ENCODE measurements at places on chromosomes 6 and 20.
A peak's percentile ranks its signal among the peaks of the same experiment; 100 is the strongest.

DNA sequence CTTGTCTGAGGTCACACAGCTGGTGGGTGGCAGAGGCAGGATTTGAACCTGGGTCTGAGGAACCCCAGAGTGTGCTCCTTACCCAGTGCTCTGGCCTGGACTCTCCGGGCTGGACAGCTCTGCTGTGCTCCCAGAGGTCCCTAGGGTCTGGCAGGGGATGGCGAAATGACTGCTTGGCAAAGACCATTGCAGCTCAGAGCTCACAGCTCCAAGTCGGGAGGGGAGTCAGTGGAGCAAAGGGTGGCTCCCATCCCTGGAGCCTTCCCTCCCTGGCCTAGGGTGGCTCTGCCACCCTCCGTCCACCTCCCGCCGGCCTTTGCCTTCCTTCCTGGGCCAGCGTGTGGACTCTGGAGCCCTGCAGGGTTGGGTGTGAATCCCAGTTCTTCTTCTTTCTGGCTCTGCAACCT is 17.5 kb downstream of the CEBPB start:
- DNase-seq: no peak

DNA sequence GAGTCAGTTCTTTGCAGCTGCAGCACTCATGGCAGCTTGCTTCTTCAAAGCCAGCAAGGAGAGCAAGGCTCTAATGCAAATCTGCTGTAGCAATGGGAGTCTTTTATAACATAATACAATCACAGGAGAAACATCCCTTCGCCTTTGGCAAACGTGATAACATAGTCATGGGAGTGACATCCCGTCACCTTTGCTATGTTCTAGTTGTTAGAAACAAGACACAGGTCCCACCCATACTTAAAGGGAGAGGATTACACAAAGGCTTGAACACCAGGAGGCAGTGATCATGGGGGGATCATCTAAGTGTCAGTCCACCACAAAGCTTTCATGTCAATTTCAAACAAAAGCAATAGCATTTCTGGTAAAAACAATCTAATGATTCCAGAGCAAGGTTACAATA is 40.1 kb upstream of the PHACTR2 start:
- no peak for DNase-seq

- DNase-seq: no peak
Measured at GRCh38 chr20:33016581-33017109, 9.1 kb downstream of the BPIFB2 start.

DNA sequence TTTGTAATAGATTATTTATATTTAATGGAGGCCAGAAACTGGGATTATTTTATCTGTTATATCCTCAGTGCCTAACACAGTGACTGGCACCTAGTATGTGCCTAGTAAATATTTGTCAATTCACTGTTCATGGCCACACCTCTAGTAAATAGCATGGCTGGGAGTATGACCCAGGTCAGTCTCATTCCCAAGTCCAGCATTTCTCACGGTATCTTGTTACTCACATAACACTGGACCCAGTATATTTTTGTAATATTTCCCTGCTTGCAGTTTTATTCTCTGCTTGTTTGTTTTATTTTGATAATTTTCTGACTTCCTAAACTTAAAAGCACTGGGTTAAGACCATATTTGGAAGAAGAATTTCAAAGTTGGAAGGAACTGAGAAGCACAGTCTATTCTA is 47.7 kb downstream of the CTNNBL1 start:
- DNase-seq: no peak

- DNase-seq: no peak
Measured at GRCh38 chr6:43768983-43769525, 957 bp upstream of the VEGFA start.

GRCh38 chr6:71496018-71496721 is 207.6 kb downstream of the OGFRL1 start:
- no peak for DNase-seq

DNA sequence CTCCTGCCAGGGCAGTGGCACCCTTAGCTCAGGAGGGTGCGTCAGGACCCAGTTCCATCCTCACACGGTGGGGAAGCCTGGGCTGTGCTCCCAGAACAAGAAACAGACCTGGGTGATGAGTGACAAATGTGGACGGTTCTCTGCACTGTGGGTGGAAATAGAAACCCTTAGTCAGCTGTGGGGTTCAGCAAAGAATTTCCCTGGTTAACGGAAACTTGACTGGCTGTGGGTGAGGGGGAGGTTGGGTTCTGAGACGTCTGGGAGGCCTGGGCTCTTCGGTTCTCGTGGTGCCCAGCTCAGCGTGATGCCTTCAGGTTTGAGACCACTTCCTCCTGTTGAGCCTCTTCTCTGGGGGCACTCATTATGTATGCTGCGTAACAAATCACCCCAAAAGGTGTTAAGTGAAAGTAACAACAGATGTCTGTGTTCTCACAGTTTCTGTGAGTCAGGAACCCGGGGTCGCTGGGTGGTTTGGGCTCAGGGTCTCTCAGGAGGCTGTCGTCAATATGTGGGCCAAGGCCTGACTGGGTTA is 53.1 kb upstream of the FAM83D start:
- peak; percentile 94 for DNase-seq

DNA sequence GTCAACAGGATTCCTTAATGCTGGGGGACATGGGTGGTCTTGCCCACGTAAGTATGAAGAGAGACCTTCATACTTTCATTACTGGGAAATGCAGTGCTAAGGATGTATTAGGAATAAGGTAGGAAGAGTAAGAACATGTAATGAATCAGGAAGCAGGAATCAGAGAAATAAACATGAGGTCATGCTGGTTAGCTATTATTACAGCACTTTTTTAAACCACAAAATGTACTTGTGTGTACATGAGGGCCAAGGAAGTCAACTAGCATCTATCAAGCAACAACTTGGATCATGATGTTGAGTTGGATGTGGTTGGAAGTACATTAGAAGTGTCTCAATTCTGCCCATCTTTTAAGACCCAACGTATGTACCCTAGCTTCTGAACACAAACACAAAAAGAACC is 63.5 kb upstream of the E2F3 start:
- DNase-seq: no peak

DNA sequence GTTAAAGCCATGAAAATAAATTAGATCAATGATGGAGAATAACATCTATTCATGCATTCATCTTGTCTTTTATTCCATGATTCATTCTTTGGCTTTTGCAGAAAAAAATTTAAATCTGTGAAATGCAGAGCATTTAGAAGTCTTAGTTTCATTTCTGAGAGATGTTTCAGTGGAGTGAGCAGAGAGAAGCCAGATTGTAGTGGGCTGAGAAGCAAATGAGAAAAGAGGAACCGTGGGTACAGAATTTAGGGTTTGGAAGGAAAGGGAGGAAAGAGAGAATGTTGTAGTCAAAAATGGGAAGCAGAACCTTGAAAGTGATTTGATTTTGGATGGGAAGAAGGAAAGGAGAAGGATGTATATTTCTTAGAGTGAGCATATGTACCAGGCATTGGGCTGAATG is 260.3 kb upstream of the MAN1A1 start:
- DNase-seq: no peak

DNA sequence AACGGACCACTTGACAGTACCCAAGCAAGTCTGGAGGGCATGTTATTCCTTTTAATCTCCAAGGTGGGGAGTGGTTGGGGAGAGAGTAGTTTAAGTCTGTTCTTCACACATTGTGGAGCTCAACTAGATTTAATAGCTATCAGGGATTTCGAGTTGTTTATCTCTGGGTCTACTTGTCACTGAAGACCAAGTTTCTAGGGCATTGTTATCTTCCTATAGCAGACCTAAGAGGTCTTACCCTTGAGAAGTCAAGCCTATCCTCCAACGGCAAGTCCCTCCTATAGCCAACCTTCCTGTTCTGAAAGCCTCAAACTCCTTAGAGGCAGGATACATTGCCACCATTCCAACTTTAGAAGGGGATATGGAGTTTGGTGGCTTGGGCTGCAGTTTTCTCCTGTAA is 164.5 kb upstream of the MOCS1 start:
- DNase-seq: no peak

DNA sequence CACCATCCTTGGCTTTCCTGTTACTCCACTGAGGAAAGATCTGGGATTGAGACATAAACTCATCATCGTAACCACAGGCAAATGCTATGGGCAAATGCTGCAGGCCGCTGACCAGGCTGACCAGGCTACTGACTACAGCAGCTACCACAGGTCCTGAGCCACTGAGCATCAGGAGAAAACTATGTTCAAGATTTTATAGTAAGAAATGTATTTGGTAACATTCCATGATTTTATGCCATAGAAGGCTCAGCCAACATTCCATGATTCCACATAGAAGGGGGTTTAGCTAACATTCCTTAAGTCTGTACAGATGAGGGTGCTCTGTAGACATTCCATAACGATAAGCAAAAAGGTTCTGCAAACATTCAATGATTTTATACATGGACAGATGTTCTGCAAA is 16.1 kb upstream of the B4GALT5 start:
- no peak for DNase-seq

GRCh38 chr20:24163506-24163905 is 174.9 kb upstream of the GGTLC1 start:
- DNase-seq: no peak

GRCh38 chr6:157860505-157860991 is 37.5 kb downstream of the SNX9 start:
- DNase-seq: no peak

GRCh38 chr20:48769069-48769983 is 58.5 kb downstream of the PREX1 start:
- peak; percentile 76 for DNase-seq

DNA sequence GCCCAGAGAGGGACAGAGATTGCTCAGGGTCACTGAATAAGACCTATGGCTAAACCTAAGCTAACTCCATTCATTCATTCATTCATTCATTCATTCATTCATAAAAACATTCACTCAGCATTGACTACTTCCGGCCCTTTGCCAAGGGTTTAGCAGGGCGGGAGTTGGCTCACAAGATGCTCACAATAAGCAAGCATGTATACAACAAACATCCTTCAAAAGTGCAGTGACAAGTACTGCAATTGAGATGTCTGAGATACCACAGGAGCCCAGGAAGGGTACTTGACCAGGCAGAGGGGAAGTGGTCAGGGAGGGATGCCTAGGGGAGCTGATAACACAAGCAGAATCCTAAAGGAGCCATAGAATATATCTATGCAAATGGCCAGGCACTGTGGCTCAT is 18.2 kb upstream of the KIAA1755 start:
- no peak for DNase-seq

DNA sequence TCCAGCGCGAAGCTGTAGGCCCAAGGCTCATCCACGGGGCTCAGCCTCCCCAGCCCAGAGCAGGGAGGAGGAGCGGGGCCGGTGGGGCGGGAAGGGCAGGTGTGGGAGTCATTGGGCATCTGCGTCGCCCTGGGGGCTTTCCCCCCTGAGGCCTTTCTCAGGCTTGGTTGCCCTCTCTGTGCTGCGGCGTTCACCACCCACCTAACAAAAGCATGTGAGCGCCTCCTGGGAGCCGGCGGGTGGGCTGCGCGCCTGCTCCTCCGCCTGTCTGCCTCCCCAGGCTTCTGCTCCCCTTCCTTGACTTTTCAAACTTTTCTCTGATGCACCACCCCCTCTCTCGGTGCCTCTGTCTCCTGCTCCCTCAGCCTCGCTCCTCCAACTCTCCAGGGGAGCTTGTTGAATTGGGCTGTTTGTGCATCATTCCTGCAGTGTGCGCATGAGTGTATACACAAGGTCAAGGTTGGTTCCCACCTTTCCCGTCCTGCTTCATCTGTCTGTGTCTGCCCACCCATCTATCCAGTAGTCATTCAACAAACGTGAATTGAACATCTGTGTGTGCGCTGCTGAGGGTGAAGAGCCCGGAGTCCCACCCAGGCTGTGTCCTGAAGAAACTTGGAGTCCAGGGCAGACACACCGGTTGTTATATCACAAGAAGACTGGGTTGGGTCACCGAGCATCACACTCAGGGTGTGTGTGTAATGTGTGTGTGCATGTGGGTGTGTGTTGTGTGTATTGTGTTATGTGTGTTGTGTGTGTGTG is 82.4 kb upstream of the NNAT start:
- DNase-seq: no peak

GRCh38 chr6:137601471-137601870 is 107.3 kb upstream of the OLIG3 start:
- DNase-seq: no peak

DNA sequence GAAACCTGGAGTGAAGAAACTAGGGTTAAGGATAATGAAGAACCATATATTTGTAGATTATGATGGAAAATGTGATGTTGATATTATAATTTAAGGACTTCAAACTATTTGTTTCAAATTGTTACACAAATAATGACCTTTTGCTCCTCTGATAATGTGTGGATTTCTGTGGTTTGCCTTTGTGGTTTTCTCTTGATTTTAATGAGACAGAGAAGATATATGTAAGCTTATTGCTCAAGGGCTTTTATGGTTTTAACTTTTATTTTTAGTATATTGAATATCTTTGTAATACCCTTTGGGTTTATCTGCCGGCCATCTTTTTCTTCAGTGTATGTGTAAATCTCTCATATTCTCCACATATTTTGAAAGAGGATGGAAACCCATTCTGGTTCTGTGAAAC is 362.3 kb downstream of the RIMS1 start:
- no peak for DNase-seq

DNA sequence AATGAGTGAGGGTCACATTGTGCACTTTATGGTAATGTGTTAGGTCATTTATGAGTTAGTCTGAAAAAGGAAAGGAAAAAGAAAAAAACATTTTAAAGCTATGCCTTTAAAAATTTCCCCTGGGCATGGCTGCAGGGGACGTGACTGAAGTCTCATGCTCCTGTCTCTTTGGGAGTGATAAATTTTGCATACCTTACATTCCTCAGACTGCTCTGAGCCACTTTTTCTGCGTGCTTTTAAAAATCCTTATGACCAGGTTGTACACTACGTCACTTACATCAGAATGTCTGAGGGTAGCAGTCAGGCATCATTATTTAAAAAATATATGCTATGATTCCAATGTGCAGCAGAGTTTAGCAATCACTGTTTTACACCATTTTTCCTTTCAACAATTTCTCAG is 121.2 kb downstream of the RFPL4B start:
- no peak for DNase-seq

GRCh38 chr20:37917461-37917860 is 14.5 kb downstream of the VSTM2L start:
- DNase-seq: no peak

- no peak for DNase-seq
Measured at GRCh38 chr6:74287932-74288331, 591.9 kb downstream of the CD109 start.

- DNase-seq: peak; percentile 44
Measured at GRCh38 chr6:3209114-3210023, 18.1 kb downstream of the TUBB2B start.

DNA sequence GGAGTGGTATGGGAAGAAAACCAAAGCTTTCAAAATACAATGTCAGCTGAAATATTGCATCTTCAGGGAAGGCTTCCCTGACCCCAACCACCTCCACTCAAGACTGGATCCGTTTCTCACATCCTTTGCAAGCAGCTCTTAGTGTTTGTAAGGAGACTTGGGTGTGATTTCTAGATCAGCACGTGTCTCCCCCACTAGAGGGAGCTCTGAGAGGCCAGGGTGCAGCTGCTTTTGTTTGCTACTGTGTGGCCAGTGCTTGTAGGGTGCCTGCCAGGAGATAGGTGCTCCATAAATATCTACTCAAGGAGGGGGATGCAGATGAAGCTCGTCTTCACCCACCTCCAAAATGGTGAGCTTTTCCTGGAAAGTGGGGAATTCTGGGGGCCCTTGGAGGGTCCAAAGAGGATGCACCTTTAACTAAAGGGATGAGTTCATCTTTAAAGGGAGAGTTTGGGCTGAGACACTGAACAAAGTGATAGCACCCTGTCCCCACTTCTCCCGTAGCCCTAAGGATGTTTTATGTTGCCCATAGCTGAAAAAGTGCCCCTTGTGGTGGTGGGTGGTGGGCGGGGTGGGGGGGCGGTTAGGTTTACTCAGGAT is 52.6 kb upstream of the MAFB start:
- peak; percentile 71 for DNase-seq

GRCh38 chr6:35195120-35195780 is 18.5 kb upstream of the SCUBE3 start:
- DNase-seq: no peak

All from stimulated activated effector memory CD8-positive, alpha-beta T cell treated with anti-CD3 and anti-CD28 coated beads, Interleukin-12 subunit alpha, Interleukin-12 subunit beta, amount 100 ng/mL, for 72 hours (primary cell).